Stimulated activated CD4-positive, alpha-beta T cell treated with anti-CD3 and anti-CD28 coated beads, Interleukin-1b, Interleukin-23, amount 100 ng/mL, for 4 hours (primary cell): ENCODE measurements at places on chromosomes 3 and 15.

DNA sequence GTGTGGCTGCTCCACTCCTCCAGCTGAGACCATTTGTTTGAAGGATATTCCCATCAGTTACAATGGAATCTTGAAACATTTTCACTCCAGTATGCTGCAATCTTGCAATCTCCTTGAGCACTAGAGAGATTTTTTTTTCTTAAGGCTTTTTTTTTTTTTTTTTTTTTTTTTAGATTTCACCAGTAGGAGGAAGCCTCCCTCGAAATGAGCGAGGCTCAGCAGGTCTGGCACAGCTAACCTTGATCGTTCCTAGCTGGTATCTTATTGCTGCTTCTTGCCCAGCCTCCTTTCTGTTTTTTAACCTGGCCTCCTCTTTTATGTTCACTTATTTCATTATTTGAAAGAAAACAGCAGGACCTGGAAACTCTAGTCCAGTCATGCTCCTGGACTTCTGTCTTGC, 48.1 kb downstream of the RAP2B start:
- DNase-seq, result no peak

DNA sequence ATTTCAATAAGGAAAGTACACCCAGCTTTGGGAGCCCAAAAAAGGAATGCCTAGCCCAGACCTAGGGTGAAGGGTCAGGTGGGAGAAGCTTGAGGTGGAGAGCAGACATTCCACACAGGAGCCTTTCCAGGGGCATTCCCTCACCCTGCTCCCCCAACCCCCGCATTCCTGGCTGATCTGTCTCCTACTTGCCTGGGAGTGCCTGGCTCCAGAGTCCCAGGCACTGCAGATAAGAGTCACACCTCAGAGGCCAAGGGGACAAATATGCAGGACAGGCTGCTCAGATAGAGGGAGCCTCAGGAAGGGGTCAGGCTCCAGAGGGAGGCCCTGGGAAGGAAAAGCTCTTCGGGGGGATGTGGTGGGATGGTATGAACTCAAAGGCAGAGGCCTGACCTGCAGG, 20.8 kb upstream of the HCN4 start:
- no peak for DNase-seq

- DNase-seq, result no peak
Observed at GRCh38 chr3:67447393-67447792, 207.0 kb downstream of the SUCLG2 start.

- no peak for DNase-seq
Observed at GRCh38 chr15:68921926-68922325, 8.4 kb upstream of the SPESP1 start.

DNA sequence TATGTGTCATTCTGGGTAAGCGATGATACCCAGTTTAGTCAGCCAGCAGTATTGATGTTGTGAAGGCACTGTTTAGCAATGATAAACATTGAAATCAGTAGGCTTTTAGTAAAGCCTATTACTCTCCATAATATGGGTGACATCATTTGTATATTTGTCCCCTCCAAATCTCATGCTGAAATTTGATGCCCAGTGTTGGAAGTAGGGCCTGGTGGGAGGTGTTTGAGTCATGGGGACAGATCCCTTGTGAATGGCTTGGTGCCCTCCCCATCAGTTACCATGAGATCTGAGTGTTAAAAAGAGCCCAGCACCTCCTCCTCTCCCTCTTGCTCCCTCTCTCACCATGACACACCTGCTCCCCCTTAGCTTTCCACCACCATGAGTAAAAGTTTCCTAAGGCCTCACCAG, 31.4 kb upstream of the FAN1 start:
- DNase-seq, result no peak

DNA sequence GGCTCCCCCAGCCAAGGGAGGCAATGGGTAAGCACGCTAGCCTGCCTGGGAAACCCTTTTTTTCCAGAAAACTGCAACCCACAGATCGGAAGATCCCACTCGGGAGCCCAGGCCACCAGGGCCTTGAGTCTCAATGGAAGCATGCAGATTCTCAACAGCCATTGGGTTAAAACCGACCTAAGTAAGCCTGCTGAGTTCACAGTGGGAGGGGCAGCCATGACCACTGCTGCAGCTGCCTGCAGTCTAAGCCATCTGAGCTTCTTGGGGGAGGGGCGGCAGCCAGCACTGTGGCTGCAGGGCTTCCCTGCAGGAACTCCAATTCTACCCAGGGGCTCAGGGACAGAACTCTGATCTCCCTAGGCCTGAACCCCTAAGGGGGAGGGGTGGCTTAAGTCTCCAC, 82.0 kb downstream of the DPPA2 start:
- DNase-seq, result no peak

DNA sequence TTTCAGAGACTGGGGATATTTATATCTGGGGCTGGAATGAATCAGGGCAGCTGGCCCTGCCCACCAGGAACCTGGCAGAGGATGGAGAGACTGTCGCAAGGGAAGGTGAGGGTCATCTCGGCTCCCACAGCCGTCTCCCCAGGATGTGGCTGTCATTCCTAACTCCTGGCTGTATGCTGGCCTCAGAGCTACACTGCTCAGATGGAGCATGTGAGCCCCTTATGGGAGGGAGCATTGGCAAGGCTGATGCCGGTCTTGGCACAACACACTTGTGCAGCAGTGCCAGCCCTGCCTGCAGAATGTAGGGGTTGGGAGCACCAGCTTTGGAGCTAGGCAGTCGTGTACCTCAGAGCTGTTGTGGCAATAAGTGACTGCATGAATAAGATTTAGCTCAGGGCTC, 5.2 kb downstream of the RCCD1 start:
- no peak for DNase-seq

- no peak for DNase-seq
Observed at GRCh38 chr3:141860766-141861513, 15.5 kb upstream of the ATP1B3 start.

GRCh38 chr3:134007819-134008218, 21.9 kb downstream of the SLCO2A1 start:
- no peak for DNase-seq

DNA sequence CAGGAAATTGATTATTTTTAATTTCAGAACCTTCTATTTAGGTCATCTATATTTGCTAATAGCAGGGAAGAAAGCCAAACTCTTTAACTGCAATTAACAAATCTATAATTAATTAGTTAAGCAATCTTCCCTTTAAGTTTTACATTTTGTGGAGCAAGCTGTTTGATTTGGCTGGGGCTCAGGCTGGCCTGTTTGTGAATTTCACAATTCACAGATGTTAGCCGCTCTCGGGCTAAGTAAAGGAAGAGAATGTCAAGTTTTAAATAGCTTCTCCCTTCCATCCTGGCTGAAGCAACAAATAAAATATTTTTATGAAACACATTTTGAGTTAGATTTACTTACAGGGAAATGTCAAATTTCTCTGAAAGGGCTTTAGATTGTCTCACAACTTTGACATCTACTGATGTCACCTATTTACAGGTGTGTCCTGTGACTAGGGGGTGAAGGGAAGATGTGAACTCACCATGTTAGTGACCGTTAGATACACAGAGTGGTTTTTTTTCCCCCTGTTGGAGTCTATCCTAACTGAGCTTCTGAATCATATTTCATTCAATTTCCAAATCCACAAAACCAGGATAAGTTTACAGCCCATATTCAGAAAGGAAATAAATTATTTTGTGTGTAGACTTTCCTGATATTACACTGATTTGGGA, 1.3 kb upstream of the TP63 start:
- no peak for DNase-seq

DNA sequence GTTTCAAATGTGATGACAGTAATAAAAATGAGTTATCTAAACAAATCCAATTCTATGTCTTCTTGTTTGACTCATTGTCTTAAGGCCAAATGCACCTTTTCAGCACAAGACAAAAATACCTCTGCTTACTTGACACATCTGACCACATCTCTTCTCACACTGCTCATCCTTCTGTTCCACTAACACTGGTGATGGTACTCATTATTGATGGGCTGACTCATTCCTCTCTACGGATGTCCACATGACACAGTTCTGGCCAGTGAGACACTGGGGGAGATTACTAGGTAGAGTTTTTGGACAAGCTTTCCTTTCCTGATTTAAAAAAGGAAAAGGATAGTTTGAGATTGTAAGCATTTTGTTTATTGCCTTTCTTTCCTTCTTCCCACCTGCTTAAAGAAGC, 410.6 kb upstream of the THRB start:
- no peak for DNase-seq

GRCh38 chr15:63915873-63916771, 82.4 kb upstream of the HERC1 start:
- no peak for DNase-seq

- no peak for DNase-seq
Observed at GRCh38 chr3:52321481-52321880, 5.4 kb downstream of the DNAH1 start.

DNA sequence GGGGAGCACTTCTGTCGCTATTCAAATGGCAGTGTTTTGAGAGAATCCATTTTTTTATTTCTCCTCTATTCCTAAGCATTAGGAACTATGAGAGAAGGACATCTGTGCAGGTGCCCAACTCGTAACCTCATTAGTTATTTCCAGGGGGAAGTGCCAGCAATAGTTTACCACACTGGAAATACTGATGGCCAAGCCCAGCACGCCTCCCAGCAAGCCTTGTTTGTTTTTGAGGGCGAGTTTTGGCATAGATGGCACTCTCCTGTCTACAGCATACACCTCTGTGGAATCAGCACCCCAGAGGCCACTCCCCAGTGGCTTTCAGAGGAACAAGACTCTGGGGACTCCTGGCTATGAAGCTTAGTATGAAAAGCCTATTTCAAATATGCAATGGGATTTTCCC, 36.6 kb downstream of the FAN1 start:
- no peak for DNase-seq

- peak; percentile 68 for DNase-seq
Observed at GRCh38 chr15:51737522-51738305, at the start of gene LYSMD2. Gene LYSMD2, minus strand, starts transcription at chr15:51737655. Its CDS starts 33 bp downstream, at chr15:51737622.

DNA sequence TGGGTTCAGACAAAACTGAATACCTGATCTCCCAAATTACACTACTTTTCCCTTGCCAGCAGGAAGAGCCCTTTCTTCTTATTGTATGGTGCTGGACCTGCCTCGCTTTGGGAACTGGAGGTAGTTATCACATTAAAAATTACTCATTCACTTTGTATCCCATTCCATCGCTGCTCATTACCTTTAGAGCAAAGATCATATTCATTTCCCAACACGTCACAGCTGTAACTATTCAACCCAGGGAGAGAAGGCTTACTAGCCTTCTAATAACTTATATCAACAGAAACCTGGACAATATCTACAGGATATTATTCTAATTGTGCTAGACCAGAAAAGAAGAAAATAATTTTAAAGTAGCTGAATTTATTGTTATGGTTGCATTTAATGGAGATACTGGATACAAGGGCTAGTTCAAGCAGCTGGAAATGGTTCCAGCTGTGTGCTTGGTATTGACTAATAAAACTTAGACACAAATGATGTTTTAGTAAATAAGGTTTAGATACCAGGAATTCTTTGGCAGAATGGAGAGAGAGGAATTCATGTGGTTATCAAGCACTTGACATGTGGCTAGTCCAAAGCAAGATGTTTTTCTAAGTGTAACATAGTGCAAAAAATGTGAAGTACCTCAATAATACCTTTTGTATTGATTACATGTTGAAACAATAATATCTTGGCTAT, 656.3 kb downstream of the ROBO1 start:
- no peak for DNase-seq

DNA sequence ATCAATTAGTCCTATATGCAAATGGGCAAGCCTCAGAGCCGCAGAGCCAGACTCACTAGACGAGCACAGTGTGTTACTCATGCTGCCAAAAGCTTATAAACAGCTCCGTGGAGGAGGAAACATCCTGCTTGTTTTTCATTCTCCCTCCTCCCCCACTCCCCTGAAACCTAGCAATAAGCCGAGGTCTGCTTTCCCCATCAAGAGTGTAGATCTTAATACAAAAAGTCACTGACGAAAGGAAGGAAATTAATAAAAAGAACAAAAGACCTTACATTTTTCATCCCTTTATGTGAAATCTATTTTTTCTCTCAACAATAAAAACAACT, 88.5 kb downstream of the XXYLT1 start:
- no peak for DNase-seq

DNA sequence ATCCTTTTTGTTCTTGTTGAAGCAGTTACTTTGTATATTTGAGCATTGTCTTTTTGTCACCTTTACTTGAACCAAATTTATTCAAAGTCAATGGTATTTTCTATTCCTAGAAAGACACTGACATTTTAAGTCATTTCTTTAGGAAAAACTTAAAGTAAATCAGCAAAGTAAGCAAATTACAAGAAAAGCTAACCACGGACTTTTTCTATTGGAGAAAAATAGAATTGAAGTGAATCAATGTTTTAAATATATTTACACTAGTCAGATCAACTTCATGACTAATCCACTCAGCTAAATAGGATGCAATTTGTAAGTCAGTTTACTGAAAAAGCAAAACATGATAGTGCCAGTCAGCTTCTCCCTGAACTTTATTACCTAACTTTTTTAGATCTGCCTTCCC, 733.8 kb upstream of the ALCAM start:
- no peak for DNase-seq

DNA sequence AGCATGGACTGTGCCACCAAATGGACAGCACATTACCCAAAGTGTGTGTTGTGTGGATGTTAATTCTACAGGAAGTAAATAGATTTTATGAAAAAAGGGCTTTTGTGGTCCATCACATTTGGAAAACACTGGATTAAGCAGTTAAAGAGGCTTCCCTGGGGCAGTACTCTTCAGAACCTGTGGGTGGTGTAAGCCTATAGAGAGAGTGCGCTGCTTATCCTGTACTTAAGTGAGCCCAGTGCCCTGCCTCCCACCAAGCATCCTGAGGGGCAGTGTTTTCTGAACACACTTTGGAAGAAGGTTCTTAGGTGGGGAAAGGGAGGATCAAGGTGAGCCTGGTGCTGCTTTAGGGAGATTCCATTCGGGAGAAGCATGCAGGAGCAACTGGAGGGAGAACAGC, 10.9 kb downstream of the TTLL3 start:
- no peak for DNase-seq

- DNase-seq, result no peak
Observed at GRCh38 chr3:166123576-166123975, 286.4 kb upstream of the BCHE start.

GRCh38 chr3:189689625-189690024, 58.4 kb downstream of the TP63 start:
- no peak for DNase-seq

DNA sequence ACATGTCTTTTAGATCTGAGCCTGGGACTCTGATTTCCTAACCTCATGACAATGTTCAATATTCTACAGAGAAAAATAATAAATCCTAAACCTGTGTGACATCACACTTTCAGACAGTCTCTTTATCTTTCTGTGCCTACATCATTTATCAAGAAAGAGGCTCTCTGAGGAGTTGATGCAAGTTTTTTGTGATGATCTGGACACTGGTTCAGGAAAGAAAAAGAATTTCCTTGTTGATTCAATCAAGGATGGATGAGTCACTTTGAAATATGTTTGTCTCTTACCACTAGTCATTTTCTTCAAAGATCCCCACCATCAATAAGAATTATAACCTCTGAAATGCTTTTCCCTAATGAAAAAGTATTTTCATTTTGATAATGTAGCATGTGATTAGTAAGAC, 404.6 kb downstream of the WDR72 start:
- no peak for DNase-seq

GRCh38 chr15:40843885-40844695, at the start of gene SPINT1:
Gene SPINT1, plus strand, starts transcription at chr15:40844048. Its CDS starts 507 bp downstream, at chr15:40844555.
- peak; percentile 67 for DNase-seq

GRCh38 chr3:43013743-43014155, 34.6 kb downstream of the GASK1A start:
- DNase-seq, result no peak

GRCh38 chr3:140809316-140809715, 131.5 kb downstream of the TRIM42 start:
- DNase-seq, result no peak
